ENCODE measurements at places on chromosomes 12 and 14.

DNA sequence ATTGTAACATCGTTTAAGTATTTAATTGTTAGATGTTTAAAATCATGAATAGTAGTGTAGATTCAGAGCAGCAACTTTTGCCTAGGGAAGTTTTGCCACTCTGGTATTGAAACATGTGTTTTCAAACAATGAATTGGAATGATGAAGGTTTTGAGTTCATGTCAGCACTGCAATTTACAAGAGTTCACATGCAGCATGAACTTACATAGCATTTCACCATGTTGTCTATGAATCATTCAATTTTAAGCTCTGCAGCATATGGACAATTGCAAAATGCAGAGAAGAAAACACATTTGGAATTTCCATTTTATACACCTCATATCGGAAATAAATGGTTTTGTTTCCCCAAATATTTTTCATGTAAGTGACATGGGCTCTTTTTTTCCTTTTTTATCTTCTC lies 170.7 kb upstream of the CDKN3 start:
- DNase-seq = no peak

DNA sequence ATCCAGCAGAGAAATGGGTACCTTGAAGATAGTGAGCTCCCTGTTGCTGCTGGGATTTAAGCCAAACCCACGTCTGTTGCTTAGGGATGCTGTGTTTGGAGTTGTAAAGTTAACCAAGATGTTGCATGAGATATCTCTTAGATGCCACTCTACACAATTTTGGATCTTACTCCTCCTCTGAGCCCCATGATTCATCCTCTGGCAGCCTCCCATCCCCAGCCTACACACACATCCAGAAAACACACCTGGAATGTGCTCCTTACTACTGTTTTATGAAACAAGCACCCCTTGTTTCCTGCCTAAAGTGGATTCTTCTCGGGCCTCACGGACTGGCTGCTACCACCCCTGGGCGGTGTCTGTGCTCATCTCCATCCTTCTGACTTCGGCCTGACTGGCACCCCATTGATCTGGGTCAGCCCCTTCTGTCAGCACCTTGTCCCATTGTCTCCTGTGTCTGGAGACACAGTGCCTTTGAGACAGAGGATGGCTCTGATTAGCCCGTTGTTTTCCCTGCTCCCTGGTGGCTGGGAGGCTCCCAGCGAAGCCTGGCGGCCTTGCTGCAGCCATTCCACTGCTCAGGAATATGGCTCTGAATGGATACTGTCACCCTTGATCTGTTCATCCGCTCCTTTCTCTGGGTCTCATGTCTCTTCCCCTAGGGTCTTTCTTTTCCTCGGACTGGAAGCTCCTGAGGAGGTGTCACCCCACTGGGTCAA lies 24.3 kb downstream of the TSPAN9 start:
- DNase-seq = no peak

- no peak for DNase-seq
These were observed 45.8 kb downstream of the CCER1 start for GRCh38 chr12:90909069-90909770.

DNA sequence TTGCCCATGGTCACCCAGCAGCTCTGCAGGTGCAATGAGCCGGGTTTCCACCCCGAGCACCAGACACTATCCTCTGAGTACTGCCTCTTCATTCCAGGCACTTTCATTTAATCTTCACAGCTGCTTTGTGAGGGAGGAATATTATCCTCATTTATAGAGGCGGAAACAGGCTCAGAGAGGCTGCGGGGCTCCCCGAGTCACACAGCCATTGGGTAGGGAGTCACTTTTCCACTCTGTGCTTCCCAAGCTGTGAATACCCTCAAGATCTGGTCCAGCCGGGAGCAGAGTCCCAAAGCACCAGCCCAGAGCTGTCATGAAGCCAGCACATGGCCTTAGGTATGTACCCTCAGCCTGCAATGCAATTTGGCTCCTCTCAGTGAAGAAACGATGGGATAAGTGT lies 51.7 kb upstream of the RIN3 start:
- no peak for DNase-seq

GRCh38 chr12:49587174-49587908 lies 18.1 kb downstream of the FAM186B start:
- DNase-seq = no peak

DNA sequence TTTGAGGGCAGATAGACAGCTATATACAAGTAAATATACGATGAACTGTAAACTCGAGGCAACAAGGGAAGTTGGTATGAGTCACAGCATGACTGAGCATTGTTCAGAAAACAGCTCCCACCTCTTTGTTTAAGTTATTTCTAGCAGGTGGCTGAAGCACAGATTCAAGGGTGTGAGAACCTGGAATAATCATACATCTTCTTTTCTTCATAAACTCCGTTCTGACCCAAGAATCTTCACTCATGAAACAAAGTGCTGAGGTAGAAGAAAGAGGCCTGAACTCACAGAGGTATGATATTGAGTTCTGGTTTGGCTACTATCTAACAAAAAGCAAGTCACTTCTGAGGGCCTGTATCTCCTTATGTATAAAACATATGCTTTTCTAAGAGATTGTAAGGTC lies 364.1 kb upstream of the KITLG start:
- DNase-seq = no peak

DNA sequence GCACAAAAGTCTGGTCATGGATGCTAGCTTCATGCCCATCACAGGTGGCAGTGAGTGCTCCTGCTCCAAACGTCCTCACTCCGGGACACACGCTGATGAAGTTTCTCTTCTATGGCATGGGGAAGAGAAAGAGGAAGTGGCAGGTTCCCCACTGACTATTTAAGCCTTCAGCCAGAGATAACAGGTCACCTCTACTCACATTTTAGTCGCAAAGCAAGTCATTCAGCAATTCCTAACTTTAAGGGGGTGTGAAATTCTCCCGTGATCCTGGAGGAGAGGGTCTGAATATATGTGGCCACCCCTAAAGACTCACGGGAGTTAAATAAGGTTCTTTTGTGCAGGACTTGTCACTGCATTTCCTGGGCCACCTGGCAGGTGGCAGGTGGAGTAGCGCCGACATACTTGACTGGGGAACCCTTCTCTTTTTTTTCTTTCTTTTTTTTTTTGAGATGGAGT lies 18.8 kb upstream of the RCOR1 start:
- DNase-seq = peak; percentile 77

GRCh38 chr14:41374092-41374491 lies 232.6 kb upstream of the LRFN5 start:
- no peak for DNase-seq

- no peak for DNase-seq
These were observed 15.8 kb downstream of the JAG2 start for GRCh38 chr14:105152794-105153241.
